Type B pancreatic cell (in vitro differentiated cells): ENCODE measurements at places on chromosomes 7 and 10. TPM values are rescaled to one million over a fixed set of nuclear protein-coding genes. Genes with fewer than 3 reads are reported as not detected.

GRCh38 chr10:17783751-17784150 is 25.4 kb upstream of the MRC1 start:
- peaks cover 3% of the 10 kb centered on the region for H3K27me3 ChIP-seq
- no peaks in the 10 kb centered on the region for H3K36me3 ChIP-seq
- DNase-seq: no peak
- H3K4me3 ChIP-seq: no peak overlapping the region
- no peak overlapping the region for H3K27ac ChIP-seq

GDF2 gene
- not detected in 2 replicates for total RNA-seq

- peaks cover 54% of the 10 kb centered on the region for H3K36me3 ChIP-seq
- H3K4me1 ChIP-seq: peaks cover 8% of the 10 kb centered on the region
- no peak for DNase-seq
- no peaks in the 10 kb centered on the region for H3K27me3 ChIP-seq
- H3K27ac ChIP-seq: peak overlapping the region; percentile 9
- H3K4me3 ChIP-seq: no peak overlapping the region
Measured at GRCh38 chr7:99019523-99020412, 124.1 kb downstream of the SMURF1 start.

DNA sequence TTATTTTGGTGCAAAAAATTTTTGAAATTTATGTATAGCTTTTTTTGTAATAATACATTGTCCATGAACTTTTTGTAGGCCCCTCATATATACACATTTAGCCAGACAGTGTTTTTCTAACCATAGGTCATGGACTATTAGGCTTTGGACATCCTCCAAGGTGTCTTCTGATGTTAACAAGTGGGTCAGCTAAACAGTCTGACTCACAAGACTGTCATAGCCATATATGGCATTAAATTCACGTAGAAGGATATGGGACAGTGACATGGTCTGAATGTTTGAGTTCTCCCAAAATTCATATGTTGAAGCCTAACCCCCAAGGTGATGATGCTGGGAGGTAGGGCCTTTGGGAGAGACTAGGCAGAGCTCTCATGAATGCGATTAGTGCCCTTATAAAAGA is 14.0 kb upstream of the NUB1 start:
- no peak overlapping the region for H3K4me3 ChIP-seq
- peaks cover 16% of the 10 kb centered on the region for H3K27me3 ChIP-seq
- H3K36me3 ChIP-seq: no peaks in the 10 kb centered on the region
- no peaks in the 10 kb centered on the region for H3K4me1 ChIP-seq

CCT6A gene
- total RNA-seq: 128 and 151 TPM in 2 replicates

- H3K36me3 ChIP-seq: no peaks in the 10 kb centered on the region
- H3K27me3 ChIP-seq: no peaks in the 10 kb centered on the region
- no peak overlapping the region for H3K27ac ChIP-seq
- H3K4me3 ChIP-seq: no peak overlapping the region
Measured at GRCh38 chr7:38932509-38933168, 23.6 kb upstream of the VPS41 start.

TSPAN15 gene
- 19.4 and 19.7 TPM in 2 replicates for total RNA-seq

- no peaks in the 10 kb centered on the region for H3K36me3 ChIP-seq
- H3K27ac ChIP-seq: no peak overlapping the region
- H3K4me1 ChIP-seq: peaks cover 13% of the 10 kb centered on the region
- DNase-seq: no peak
- H3K4me3 ChIP-seq: no peak overlapping the region
- H3K27me3 ChIP-seq: no peaks in the 10 kb centered on the region
Measured at GRCh38 chr10:110421512-110422138, 76.1 kb upstream of the DUSP5 start.

- no peaks in the 10 kb centered on the region for H3K27me3 ChIP-seq
- H3K36me3 ChIP-seq: no peaks in the 10 kb centered on the region
- no peak overlapping the region for H3K27ac ChIP-seq
- no peak for DNase-seq
- H3K4me1 ChIP-seq: no peaks in the 10 kb centered on the region
Measured at GRCh38 chr7:93239824-93240223, 7.7 kb downstream of the VPS50 start.

DNA sequence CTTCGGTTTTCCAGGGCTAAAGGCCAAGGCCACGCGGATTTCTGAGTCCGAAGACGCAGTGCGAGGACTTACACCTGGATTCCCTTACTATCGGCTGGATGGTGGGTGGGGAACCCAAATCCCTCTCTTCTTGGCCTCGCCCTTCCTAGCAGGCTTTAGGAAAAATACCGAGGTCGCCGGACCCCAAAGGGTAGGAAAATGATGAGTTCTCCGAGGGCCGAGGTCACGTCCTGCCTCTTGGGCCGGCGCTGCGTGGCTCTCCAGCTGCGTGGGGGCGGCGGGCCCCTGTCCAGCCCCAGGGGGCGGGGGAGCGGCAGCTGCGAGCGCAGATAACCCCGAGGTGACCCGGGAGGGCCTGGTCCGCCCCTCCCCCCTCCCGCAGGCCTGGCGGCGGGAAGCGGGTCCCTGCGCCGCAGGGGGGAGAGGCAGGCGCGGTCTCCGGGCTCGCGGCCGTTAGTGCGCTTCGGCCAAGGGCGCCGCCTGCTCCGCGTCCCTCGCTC is 805 bp upstream of the HMX3 start:
- peaks cover 86% of the 10 kb centered on the region for H3K27me3 ChIP-seq
- no peak for DNase-seq
- no peak overlapping the region for H3K4me3 ChIP-seq
- peaks cover 15% of the 10 kb centered on the region for H3K4me1 ChIP-seq
- H3K27ac ChIP-seq: no peak overlapping the region
